Suprapubic skin (tissue), 4 donors: ENCODE measurements at places on chromosomes 12 and 14. TPM values are rescaled to one million over a fixed set of nuclear protein-coding genes. Genes with fewer than 3 reads are reported as not detected.

The OLR1 gene
- total RNA-seq, result not detected

The RNASE7 gene
- total RNA-seq, result 26.3 TPM

The IL31 gene
- total RNA-seq, result not detected

The LMNTD1 gene
- 2.7 TPM for total RNA-seq

The CLEC4C gene
- total RNA-seq, result not detected

The TAS2R19 gene
- not detected for total RNA-seq

The NEDD1 gene
- 15.9 TPM for total RNA-seq

The BEGAIN gene
- 0.68 TPM for total RNA-seq

The BDKRB2 gene
- 9.7 TPM for total RNA-seq

The OR4N2 gene
- not detected for total RNA-seq

The GLI1 gene
- 2.9 TPM for total RNA-seq

The DIO3 gene
- 0.44 TPM for total RNA-seq

The ACSM4 gene
- not detected for total RNA-seq

The SLC16A7 gene
- 54.6 TPM for total RNA-seq

The SLC6A12 gene
- not detected for total RNA-seq

The SYCP3 gene
- 0.24 TPM for total RNA-seq

The SLC17A8 gene
- not detected for total RNA-seq

The RTL1 gene
- total RNA-seq, result not detected

The TSPAN19 gene
- not detected for total RNA-seq

The KRT78 gene
- 77.2 TPM for total RNA-seq

The DBX2 gene
- 0.76 TPM for total RNA-seq

The FOXG1 gene
- total RNA-seq, result not detected

The ACIN1 gene
- 217 TPM for total RNA-seq

The KRT6C gene
- total RNA-seq, result 7.8 TPM

The SLC7A8 gene
- total RNA-seq, result 45.2 TPM

The TMEM106C gene
- 36.8 TPM for total RNA-seq

The OR6C65 gene
- not detected for total RNA-seq

The MIPOL1 gene
- 4.3 TPM for total RNA-seq

The STAC3 gene
- 2.0 TPM for total RNA-seq

The OAS3 gene
- total RNA-seq, result 26.5 TPM

The CATSPERB gene
- 0.16 TPM for total RNA-seq

The NOVA1 gene
- total RNA-seq, result 7.5 TPM

The ESPL1 gene
- total RNA-seq, result 6.4 TPM

The TC2N gene
- 35.1 TPM for total RNA-seq

The CACNA2D4 gene
- 1.5 TPM for total RNA-seq

The MYO1A gene
- total RNA-seq, result 0.16 TPM

The GARIN6 gene
- total RNA-seq, result not detected

The PIWIL1 gene
- not detected for total RNA-seq

The TTC6 gene
- total RNA-seq, result 1.4 TPM

The MLXIP gene
- total RNA-seq, result 25.2 TPM

The KRT79 gene
- total RNA-seq, result 202 TPM

The PPP4R4 gene
- total RNA-seq, result 4.4 TPM

The FLRT2 gene
- 26.4 TPM for total RNA-seq

The COCH gene
- 19.6 TPM for total RNA-seq

The CELA1 gene
- not detected for total RNA-seq

The PTPRQ gene
- 0.30 TPM for total RNA-seq

The FBLN5 gene
- 20.3 TPM for total RNA-seq

The NTN4 gene
- 10.1 TPM for total RNA-seq

The CCDC92 gene
- total RNA-seq, result 11.3 TPM

The SYT1 gene
- 0.31 TPM for total RNA-seq

The P2RX2 gene
- total RNA-seq, result not detected

The HSPA2 gene
- total RNA-seq, result 98.0 TPM

The MYL2 gene
- total RNA-seq, result not detected
